GM12878 (cell line): ENCODE measurements at places on chromosomes 11 and 22. TPM values are rescaled to one million over a fixed set of nuclear protein-coding genes. Genes with fewer than 3 reads are reported as not detected.
A peak's percentile ranks its signal among the peaks of the same experiment; 100 is the strongest.

DNA sequence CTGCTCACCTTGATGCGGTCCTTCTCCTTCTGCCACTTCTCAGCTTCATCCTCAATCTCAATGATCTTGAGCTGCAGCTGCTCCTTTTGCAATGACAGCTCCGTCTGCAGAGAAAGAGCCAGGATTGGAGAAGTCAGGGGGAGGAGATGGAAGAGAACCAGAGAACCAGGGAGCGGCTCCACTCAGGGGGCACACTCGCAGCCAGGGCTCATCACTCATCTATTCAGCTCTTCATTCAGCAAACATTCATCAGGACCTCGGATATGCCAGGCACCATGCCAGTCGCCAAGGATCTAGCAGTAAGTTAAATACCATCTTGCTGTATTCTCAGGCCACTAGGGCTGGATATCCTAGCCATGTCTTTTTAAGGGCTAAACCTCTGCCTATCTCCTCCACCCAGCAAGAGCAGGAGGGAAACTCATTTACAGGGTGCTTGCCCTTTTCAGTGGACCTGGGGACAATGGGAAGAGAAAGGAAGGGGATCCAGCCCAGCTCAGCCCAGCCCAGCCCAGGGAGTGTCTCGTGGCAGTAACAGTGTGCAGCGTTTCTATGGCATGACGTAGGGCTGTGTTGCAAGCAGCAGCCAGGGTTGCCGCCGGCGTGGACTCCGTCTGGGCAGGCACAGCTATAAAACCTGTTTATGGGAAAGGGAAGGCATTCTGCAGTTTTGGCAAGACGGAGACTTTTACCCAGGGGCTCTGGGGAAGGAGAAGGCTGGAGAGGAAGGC is 9.4 kb downstream of the TRIM29 start:
- no peak for DNase-seq
- no peaks in the 10 kb centered on the region for H3K36me3 ChIP-seq
- H3K4me3 ChIP-seq: no peak overlapping the region

GRCh38 chr11:67120881-67121710 is 2.0 kb downstream of the KDM2A start:
- no peaks in the 10 kb centered on the region for H3K27me3 ChIP-seq
- H3K4me1 ChIP-seq: peaks cover 10% of the 10 kb centered on the region
- DNase-seq: peak; percentile 77
- peak overlapping the region; percentile 77 for H3K27ac ChIP-seq
- peak overlapping the region; percentile 93 for H3K4me3 ChIP-seq

GRCh38 chr11:91209306-91209705 is 986.5 kb upstream of the CHORDC1 start:
- no peak for DNase-seq
- H3K4me1 ChIP-seq: no peaks in the 10 kb centered on the region
- no peaks in the 10 kb centered on the region for H3K36me3 ChIP-seq
- H3K4me3 ChIP-seq: no peak overlapping the region

DNA sequence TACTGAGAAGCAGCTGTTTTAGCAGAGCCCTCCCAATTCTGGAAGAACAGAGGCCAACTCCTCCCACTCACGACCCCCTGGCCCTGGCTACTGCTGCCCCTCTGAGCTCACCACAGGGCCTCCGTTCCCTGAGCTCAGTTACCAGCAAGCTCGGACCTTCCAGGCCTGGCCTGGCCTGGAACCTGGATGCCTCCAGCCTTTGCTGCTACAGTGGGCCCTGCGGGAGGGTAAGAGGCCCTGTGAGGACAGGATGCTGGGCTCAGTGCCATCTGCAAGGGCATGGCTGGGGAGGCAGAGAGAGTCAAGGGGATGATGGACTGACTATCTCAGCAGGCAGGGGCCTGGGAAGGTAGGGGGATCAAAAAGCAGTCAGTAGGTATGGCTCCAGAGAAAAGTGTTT is 209.9 kb upstream of the NCAM1 start:
- no peak for DNase-seq
- H3K27me3 ChIP-seq: peaks cover 3% of the 10 kb centered on the region
- no peaks in the 10 kb centered on the region for H3K4me1 ChIP-seq
- H3K4me3 ChIP-seq: no peak overlapping the region
- H3K36me3 ChIP-seq: no peaks in the 10 kb centered on the region

DNA sequence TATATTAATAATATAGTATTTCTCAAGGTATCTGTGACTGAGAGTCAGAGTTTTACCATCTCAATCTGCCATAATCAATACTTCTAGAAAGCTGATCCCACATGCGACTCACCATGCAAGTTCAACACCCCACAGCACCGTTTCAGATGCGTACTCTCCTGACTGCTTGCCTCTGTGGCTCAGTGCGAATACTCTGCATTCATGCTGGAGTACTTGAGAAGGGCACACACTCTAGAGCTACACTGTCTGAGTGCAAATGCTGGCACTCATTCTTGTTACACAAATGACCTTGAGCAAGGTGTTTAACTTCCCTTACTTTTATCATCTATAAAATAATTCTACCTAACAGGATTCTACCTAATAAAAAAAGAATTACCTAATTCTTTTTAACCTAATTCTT is 12.5 kb downstream of the SNU13 start:
- DNase-seq: no peak
- peaks cover 33% of the 10 kb centered on the region for H3K36me3 ChIP-seq
- H3K27ac ChIP-seq: no peak overlapping the region
- no peaks in the 10 kb centered on the region for H3K27me3 ChIP-seq
- no peaks in the 10 kb centered on the region for H3K4me1 ChIP-seq

DNA sequence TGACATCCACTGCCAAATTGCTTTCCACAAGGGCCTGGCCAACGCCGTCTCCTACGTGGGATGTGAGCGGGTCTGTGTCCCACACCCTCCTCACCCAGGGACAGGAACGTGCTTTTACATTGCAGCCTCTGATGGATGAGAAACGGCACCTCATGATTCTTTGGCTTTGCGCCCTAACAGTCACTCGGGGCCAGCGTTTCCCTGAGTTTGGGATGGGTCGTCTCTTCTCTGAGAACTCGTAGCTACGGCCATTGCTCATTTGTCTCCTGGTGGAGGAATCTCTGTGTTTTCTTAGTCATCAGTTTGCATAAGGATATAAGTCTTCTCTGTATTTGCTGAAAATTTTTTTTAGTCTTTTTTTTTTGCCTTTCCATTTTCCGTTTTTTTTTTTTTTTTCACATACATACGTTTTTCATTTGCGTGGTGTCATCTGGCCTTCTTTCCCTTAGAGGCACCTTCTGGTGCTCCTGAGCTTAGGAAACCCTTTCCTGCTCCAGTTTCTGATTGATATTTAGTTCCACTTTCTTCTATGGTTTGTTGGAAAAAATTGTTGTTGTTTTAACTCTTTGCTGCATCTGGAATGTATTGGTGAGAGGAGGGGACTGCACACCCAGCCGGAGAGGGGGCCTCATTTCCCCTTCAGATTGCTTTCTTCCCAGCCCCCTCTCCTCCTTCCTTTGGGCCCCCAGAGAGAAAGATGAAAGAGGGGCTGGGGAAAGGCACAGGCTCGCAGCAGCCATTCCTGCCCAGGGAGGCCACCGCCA is 12.0 kb downstream of the TNNT3 start:
- H3K27ac ChIP-seq: no peak overlapping the region
- no peak for DNase-seq
- H3K4me1 ChIP-seq: no peaks in the 10 kb centered on the region
- no peaks in the 10 kb centered on the region for H3K36me3 ChIP-seq
- H3K4me3 ChIP-seq: no peak overlapping the region
- no peaks in the 10 kb centered on the region for H3K27me3 ChIP-seq

GRCh38 chr11:115389790-115390189 is 114.4 kb downstream of the CADM1 start:
- H3K4me3 ChIP-seq: no peak overlapping the region
- H3K27ac ChIP-seq: no peak overlapping the region
- H3K27me3 ChIP-seq: peaks cover 6% of the 10 kb centered on the region; the same call in 1 of the 2 replicates
- DNase-seq: no peak
- H3K4me1 ChIP-seq: no peaks in the 10 kb centered on the region

DNA sequence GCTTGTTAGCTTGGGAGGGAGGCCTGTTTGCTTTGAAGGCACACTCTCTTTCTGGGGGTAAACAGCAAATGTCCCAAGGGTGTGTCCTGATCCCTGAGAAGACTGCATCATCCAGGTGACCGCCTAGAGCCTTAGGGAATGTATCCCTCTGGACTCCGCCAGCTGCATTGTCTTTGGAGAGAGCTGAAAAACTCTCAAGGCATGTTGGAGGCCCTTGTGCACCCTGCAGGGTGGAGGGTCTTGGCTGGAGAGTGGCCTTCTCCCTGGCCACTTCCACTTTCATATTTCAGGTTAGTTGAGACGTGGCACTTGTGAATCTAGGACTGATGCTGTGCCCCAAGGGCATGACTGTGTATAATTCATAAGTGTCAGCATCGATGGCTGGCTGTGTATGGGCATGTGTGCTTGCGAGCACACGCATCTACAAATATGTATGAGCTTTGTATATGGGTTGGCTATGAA is 70.6 kb downstream of the ZBTB16 start:
- H3K4me3 ChIP-seq: no peak overlapping the region
- no peaks in the 10 kb centered on the region for H3K4me1 ChIP-seq
- H3K27me3 ChIP-seq: no peaks in the 10 kb centered on the region; the same call in 1 of the 2 replicates
- no peak for DNase-seq

GRCh38 chr22:48492366-48493320 is 1335.0 kb downstream of the BRD1 start:
- peak; percentile 1 for DNase-seq
- no peaks in the 10 kb centered on the region; the same call in 1 of the 2 replicates for H3K27me3 ChIP-seq
- no peaks in the 10 kb centered on the region for H3K36me3 ChIP-seq
- no peaks in the 10 kb centered on the region for H3K4me1 ChIP-seq
- H3K4me3 ChIP-seq: no peak overlapping the region
- H3K27ac ChIP-seq: no peak overlapping the region

- H3K4me3 ChIP-seq: peak overlapping the region; percentile 57; the same call in 1 of the 2 replicates
- H3K27ac ChIP-seq: peak overlapping the region; percentile 92
- H3K4me1 ChIP-seq: peaks cover 72% of the 10 kb centered on the region
- no peaks in the 10 kb centered on the region for H3K27me3 ChIP-seq
- no peak for DNase-seq
- H3K36me3 ChIP-seq: no peaks in the 10 kb centered on the region
Observed at GRCh38 chr22:37634417-37634924, 5.0 kb upstream of the SH3BP1 start.

- peak overlapping the region; percentile 70 for H3K27ac ChIP-seq
- H3K4me1 ChIP-seq: no peaks in the 10 kb centered on the region; the same call in 1 of the 2 replicates
- no peaks in the 10 kb centered on the region for H3K27me3 ChIP-seq
- H3K36me3 ChIP-seq: no peaks in the 10 kb centered on the region
- DNase-seq: no peak
Observed at GRCh38 chr22:25448435-25449051, 115.9 kb upstream of the GRK3 start.

Gene ST3GAL4
- 5.4 and 5.6 TPM in 2 replicates for total RNA-seq

DNA sequence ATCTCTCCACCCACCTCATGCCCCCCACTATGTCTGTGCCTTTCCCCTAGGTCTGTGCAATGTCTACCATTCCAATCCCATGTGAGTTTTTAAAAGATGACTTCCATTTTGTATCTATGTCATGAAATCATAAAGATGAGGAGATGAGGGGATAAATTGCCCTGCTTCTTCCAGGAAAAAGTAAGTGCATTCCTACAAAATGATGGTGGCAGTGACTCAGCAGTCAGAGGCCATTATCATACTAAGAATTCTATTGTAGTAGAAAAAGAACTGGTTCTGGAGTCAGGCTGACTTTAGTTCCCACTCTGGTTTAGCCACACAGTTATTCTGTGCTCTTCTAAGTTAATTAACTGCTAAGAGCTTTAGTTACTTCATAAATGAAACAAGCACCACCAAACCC is 89.6 kb upstream of the API5 start:
- DNase-seq: no peak
- H3K4me3 ChIP-seq: no peak overlapping the region
- no peaks in the 10 kb centered on the region for H3K27me3 ChIP-seq
- H3K4me1 ChIP-seq: no peaks in the 10 kb centered on the region

- no peak overlapping the region for H3K27ac ChIP-seq
- peak overlapping the region; percentile 47 for H3K4me3 ChIP-seq
- H3K4me1 ChIP-seq: no peaks in the 10 kb centered on the region
- H3K36me3 ChIP-seq: no peaks in the 10 kb centered on the region
- no peaks in the 10 kb centered on the region for H3K27me3 ChIP-seq
Observed at GRCh38 chr11:99069856-99070444, 49.2 kb downstream of the CNTN5 start.

Gene IL18
- total RNA-seq: 0.21 and 0.24 TPM in 2 replicates

GRCh38 chr11:64396079-64396591 is 37.2 kb downstream of the RPS6KA4 start:
- H3K4me3 ChIP-seq: no peak overlapping the region
- H3K36me3 ChIP-seq: no peaks in the 10 kb centered on the region
- no peak overlapping the region for H3K27ac ChIP-seq
- no peaks in the 10 kb centered on the region for H3K4me1 ChIP-seq
- DNase-seq: no peak
